ACHN (cell line): ENCODE measurements at places on chromosomes 13 and 19.

GRCh38 chr13:91644806-91645205 is 246.4 kb downstream of the GPC5 start:
- DNase-seq = no peak

DNA sequence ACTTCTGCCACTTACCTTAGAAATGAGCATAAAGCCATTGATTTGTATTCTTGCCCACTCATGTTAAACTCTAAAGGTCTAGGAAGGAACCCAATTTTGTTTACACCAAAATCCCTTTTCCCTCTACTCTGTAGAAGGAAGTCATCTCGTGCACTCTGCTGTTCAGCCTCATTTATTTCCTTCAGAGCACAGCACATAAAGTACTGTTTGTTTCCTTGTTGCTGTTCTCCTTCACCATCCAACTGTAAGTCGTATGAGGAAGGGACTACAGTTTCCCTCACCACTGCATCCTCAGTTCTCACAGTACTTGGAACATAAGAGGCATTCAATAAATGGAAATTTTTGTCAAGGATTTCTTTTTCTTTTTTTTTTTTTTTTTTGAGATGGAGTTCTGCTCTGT is 24.6 kb downstream of the CDADC1 start:
- no peak for DNase-seq

GRCh38 chr19:17135001-17135853 is 59.6 kb downstream of the MYO9B start:
- DNase-seq = peak; percentile 95

DNA sequence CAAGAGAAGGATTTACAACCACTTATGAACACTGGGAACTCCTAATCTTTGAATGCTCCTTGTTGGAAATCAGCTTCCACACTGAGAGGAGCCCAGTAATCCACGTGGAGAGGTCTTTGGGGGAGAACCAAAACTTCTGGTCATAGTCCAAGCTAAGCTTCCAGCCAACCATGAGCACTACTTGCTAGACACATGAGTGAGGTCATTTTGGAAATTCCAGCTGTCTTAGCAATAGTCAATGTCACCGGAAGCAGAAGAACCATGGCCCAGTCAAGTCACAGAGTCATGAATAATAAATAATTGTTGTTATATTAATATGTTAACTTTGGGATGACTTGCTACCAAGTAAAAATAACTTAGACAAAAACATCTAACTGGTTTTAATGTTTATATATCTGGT is 324.9 kb upstream of the SGCG start:
- no peak for DNase-seq

DNA sequence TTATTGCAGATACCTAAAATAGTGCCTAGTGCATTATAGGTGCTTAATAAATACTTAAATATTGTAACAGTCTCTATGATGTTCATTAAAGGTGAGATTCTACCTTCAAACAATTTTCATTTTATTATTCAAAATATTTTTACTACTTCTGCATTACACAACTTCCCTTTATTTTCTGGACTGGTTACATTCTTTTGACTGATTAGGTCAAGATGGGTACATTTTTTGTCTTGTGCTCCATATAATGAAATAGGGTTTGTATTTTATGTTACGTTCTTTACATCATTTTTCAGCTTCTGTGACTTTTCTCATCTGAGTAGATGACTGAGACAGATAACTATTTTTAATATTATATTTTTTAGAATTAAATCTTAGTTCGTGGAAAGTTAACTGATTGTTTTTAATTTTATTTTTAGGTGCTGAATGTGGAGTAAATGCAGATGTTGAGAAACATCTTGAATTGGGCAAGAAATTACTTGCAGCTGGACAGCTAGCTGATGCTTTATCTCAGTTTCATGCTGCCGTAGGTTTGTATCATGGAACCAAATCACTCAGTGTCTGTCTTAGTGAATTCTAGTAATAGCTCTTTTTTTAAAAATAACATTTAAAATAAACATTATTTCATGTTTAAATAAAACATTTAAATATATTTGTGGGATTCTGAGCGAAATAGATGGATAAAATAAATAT is 32.0 kb downstream of the DNAJC3 start:
- no peak for DNase-seq

DNA sequence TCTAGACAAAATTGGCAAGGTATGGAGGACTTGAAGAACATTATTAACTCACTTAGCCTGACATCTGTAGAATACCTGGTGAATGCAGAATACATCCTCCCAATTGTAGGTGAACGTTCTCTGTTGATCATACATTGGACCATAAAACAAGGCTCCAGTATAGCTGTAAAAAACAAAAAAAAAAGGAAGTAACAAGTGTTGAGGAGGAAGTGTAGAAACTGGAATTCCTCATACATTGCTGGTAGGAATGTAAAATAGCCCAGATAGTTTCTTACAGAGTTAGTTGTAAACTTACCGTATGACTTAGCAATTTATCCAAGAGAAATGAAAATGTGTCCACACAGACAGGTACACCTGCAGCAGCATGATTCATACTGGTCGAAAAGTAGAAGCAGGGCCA is 44.8 kb downstream of the TSSK6 start:
- DNase-seq = no peak

DNA sequence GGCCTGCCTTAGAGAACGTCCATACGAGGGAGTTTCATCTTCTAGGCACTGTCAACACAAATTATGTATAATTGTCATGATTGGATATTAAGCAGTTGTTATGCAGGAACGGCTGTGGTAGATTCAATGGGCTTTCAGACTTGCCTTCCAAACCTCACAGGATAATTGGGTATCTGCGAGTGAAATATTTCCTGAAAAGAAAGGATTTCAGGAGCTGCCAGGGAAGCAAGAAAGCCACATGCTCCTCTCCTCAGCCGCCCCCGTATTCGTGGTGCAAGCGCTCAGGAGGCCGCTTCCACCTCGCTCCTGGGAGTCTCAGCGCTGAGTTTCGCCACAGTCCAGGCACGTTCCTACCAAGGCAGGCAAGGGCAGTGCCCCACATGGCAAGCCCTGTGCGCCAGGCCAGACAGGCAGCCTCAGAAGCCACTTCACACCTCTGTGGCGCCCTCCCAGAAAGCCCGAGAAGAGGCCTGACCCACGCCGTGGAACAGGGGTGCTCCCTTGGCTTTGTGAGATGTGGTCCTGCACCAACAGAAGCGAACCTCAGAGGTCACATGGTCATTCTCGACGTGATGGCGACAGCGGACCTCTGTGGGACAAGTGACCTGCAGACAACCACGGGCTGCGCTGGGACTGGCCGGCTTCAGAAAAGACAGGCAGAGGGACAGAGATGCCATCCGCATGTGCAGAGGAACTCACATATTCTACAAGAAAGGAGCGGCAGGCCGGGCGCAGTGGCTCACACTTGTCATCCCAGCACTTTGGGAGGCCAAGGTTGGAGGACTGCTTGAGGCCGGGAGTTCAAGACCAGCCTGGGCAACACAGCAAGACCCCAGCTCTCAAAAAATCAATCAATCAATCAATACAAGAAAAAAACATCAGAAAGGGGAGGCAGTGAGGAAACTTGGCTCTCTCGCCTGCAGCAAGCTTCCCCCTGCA is 41.4 kb downstream of the CEBPG start:
- no peak for DNase-seq

GRCh38 chr13:111904701-111905608 is 162.0 kb upstream of the SOX1 start:
- no peak for DNase-seq

DNA sequence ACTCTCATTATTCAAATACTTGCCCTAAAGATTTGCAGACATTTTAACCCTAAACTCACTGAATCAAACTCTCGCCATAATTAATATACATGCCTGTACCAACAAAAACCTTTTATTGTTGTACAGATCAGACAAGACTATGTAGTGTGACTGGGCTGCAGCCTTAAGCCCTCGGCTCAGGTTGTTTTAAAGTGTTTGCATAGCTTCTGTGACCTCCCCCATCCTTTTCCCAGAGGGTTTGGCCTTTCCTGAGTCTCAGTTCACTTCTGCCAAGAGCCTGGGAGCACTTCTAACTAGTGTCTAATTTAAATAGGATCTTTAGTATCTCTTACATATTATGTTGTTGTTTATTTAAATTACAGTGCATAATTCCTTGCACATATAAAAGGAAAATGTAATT is 158.2 kb downstream of the HS6ST3 start:
- DNase-seq = no peak

- DNase-seq = no peak
Measured at GRCh38 chr19:35608251-35608650, 4.3 kb upstream of the HAUS5 start.

DNA sequence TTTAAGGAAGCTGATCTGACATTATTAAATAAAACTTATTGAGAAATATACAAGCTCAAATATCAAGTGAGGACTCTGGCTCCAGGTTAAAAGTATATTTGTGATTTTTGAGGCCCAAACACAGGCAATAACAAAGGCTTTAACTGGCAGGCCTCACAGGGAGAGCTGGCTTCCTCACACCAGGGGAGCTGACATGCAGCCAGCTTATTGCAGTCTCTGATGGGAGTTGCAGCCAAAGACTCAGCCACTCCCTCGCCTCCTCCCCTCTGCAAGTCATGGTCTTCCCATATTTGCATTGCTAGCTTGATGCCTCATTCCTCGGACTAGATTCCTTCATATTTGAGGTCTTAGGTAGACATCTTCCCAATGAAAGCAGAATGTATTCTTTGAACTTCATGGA is 647.1 kb upstream of the SLITRK6 start:
- DNase-seq = no peak

DNA sequence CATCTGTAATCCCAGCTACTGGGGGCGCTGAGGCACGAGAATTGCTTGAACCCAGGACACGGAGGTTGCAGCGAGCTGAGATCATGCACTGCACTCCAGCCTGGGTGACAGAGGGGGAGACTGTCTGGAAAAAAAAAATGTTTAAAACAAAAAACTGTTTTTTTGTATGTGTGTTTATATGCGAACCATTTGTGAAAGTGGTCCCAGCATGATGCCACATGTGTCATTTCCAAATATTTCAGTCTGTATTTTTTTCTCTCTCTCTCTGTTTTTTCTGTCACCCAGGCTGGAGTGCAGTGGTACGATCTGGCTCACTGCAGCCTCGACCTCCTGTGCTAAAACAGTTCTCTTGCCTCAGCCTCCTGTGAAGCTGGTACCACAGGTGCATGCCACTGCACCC is 37.4 kb downstream of the SAE1 start:
- no peak for DNase-seq

GRCh38 chr13:95508996-95509395 is 43.5 kb upstream of the CLDN10 start:
- DNase-seq = no peak

- no peak for DNase-seq
Measured at GRCh38 chr13:51298812-51299211, 40.7 kb upstream of the SERPINE3 start.

DNA sequence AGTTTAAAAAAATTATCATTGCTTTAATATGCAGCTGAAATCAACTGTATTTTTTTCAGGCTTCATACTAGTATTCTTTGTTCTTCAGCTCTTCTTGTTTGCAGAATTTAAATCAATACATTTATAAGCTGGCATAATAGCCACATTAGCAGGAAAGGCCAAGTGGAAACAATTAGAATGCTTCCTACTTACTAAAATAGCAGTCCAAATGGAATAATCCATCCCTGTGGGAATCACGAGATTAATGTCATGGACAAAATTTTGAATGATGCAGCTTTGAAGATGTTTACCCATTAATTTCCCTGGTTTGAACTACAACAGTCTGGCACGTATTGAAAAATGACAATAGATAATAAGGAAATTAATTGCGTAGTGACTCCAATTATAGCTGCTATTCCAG is 2650.8 kb downstream of the PCDH9 start:
- no peak for DNase-seq

DNA sequence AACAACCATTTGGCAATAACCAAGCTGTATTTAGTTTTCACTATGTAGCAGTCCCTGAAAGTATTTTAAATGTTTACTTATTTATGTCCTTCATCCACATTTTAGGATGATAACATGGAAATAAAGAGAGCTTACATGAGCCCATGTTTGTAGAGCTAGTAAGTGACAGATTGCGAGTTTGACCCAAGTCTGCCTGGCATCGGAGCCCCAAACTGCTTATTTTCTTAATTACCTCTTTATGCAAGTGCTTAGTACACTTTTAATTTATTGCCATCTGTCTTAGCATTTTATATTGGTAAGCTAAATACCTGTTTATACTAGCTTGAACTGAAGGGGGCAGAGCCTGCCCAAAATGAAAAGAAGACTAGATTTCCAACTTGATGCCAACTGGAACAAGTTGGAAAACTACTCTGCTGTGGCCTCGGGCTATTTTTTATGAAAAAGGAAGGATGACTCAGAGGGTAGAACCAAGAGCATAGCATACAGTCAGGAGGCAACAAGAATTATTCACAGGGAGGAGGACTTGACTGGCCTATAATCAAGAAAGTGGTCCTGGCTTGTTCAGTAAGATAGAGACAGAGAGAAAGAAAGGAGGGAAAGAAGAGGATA is 150.2 kb downstream of the NDFIP2 start:
- DNase-seq = peak; percentile 83
